NCI-H748 treated with DMSO at 0.1 percent for 48 hours (cell line): ENCODE measurements at places on chromosomes 3 and 15.

GRCh38 chr15:60391722-60392315 lies 6.0 kb downstream of the ANXA2 start:
- DNase-seq = no peak

DNA sequence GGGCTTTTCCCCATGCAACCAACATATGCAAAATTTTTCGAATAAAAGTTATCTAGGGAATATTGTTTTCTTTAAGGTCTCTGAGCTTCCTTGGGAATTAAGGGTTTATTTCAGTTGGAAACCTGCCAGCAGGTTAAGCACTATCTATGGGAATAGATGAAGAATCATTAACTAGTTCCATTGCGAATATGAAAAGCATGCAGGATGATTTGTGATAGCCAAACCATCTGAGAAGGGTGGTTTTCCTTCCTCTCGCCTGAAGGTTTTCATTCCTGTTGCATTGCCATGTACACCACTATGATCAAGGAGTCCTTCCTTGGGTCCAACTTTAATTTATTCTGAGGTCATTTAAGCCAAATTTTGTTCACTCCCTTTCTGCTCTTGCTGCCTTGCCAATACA lies 184.9 kb downstream of the NR2F2 start:
- DNase-seq = no peak

DNA sequence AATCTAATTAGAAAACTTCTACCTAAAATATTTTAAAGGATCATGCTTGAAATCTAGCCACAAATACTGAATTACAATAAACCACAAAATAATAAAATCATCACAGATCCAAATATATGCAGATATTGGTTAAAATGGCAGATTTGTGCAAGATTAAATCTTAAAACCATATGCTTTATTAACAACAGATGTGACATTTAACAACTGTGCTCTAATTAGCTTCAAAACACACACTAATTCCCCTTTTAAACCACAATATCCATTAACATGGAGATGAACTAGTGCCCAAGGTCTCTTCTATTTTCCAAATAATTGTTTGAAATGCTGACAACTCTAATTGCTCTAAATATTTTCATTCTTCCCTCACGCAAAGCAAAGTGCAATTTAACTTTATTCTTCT lies 1530.3 kb downstream of the SI start:
- no peak for DNase-seq

GRCh38 chr15:82850731-82851130 lies 41.3 kb downstream of the WHAMM start:
- DNase-seq = no peak

DNA sequence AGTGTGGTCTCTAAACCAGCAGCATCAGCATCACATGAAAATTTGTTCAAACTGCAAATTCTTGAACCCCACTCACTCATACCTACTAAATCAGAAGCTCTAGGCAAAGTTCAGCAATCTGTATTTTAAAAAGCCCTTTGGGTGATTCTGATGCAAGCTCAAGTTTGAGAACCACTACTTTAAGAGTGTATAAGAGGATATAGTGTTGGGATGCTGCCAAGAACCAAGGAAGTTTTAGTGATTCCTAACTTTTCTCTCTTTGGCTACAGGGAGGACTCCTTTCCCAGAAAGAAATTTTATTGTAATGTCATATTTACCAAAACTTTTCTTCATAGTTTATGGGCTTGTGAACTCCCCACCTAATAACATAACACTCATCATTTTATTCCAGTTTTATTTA lies 422.2 kb downstream of the TBC1D5 start:
- DNase-seq = no peak

- no peak for DNase-seq
These were observed 67.7 kb downstream of the RARB start for GRCh38 chr3:25495726-25496253.

- no peak for DNase-seq
These were observed 342.1 kb downstream of the SLC9A9 start for GRCh38 chr3:143506190-143506589.

- DNase-seq = no peak
These were observed 11.0 kb downstream of the LYSMD2 start for GRCh38 chr15:51726302-51727073.

GRCh38 chr3:134311265-134311664 lies 60.6 kb upstream of the RYK start:
- DNase-seq = no peak

GRCh38 chr3:128033102-128033501 lies 19.1 kb upstream of the SEC61A1 start:
- no peak for DNase-seq

GRCh38 chr15:80760960-80761359 lies 18.2 kb upstream of the CEMIP start:
- DNase-seq = no peak

GRCh38 chr3:62601238-62602070 lies 228.1 kb upstream of the FEZF2 start:
- no peak for DNase-seq

DNA sequence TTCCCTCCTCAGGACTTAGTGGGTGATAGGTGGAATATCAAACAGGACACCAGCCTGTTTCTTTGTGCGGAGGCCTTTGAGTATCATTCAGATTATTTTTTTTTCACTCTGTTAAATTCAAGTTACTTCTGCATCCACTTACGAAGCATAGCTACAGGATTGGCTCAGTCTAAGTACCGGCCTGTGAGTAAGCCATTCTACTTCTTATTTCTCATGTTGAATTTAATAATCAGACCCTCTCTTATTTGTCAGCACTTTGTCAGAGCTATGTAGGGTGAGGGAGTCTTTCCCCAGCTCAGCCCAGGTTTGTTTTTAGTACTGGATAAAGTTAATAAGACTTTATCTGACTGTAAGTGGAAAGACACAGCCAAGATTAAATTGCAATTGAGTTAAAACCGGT lies 54.7 kb downstream of the ITPR1 start:
- no peak for DNase-seq

GRCh38 chr3:126358038-126358815 lies 1.0 kb upstream of the KLF15 start:
- no peak for DNase-seq

DNA sequence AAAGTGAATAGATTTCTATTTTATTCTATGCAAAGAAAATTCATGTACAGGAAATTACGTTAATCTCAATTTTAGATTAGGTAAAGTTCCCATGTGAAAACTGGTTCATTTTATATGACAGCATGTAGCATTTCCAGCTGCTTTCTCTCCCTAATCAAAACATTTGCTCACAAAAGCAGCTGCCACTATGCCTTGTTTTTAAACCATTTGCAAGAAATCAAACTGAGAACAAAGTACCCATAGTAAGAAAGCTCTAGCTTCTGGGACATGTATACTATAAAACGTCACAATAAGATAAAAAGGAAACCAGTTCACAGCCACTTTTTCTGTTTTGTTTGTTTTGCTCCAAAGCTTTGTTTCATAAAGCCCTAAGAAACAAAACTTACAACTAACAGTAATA lies 5.0 kb upstream of the CRYBG3 start:
- no peak for DNase-seq

DNA sequence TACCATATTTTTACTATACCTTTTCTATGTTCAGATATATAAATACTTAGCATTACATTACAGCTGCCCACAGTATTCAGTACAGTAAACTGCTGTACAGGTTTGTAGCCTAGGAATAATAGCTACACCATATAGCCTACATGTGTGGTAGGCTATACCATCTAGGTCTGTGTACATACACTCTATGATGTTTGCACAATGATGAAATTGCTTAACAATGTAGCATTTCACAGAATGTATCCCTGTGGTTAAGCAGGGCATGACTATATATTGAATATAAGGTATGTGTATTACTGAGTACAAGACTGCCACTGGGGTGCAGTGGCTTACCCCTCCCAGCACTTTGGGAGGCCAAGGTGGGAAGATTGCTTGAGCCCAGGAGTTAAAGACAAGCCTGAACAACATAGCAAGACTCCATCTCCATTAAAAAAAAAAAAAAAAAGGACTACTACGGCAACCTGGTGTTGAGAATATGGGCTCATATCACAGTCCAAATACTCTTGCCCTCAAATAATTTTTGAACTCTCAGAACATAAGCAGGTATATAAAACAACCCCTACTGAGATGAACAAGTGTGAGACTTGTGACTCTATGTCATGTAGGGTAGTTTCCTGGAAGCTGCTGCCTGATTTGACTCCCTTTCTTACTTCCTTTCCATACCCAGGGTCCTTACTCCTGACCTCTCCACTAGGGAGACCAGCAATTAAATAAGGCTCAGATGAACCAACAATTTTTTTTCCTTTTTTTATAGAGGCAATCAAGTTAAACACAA lies 4.8 kb downstream of the PPP1R14D start:
- peak; percentile 2 for DNase-seq

GRCh38 chr3:151580591-151580990 lies 119.7 kb upstream of the IGSF10 start:
- DNase-seq = no peak

DNA sequence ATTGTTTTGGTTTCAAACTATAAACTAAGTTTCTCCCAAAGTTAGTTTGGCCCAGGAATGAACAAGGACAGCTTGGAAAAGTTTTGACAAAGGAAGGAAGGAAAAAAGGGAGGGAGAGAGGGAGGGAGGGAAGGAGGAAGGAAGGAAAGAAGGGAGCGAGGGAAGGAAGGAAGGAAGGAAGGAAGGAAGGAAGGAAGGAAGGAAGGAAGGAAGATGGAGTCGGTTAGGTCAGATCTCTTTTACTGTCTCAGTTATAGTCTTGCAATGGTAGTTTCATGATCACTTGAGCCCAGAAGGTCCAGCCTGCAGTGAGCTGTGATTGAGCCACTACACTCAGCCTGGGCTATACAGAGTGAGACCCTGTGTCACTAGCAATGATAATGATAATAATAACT lies 12.3 kb upstream of the UBXN7 start:
- DNase-seq = no peak

DNA sequence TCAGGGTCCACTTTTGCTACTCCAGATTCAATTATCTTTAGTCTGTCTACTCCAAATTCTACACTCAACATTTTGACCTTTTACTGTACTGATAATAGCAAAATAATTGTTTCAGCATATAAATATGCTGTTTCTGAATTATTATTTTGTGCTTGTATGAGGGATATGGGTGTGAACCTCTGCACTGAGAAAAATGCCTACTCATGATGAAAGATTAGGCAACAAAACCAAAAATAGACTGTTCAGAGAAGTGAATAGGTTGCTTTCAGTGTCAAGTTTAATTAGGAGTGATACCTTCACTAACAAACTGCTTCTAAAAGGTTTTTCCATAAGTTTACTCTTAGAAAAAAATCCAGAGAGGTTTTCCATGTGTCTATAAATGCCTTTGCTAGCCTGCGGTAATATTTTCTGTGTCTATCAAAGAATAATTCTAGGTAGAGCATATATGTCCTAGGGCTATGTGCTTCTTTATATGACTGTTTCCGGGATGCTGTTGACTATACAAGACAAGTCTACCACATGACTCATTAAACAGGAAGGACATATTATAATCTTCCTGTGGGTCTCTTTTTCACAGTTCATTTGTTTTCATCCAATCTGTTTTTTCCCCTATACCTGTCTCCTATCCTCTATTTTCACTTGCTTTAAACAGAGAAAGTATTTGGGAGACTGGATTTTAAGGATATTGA lies 218.5 kb upstream of the TTC14 start:
- no peak for DNase-seq

DNA sequence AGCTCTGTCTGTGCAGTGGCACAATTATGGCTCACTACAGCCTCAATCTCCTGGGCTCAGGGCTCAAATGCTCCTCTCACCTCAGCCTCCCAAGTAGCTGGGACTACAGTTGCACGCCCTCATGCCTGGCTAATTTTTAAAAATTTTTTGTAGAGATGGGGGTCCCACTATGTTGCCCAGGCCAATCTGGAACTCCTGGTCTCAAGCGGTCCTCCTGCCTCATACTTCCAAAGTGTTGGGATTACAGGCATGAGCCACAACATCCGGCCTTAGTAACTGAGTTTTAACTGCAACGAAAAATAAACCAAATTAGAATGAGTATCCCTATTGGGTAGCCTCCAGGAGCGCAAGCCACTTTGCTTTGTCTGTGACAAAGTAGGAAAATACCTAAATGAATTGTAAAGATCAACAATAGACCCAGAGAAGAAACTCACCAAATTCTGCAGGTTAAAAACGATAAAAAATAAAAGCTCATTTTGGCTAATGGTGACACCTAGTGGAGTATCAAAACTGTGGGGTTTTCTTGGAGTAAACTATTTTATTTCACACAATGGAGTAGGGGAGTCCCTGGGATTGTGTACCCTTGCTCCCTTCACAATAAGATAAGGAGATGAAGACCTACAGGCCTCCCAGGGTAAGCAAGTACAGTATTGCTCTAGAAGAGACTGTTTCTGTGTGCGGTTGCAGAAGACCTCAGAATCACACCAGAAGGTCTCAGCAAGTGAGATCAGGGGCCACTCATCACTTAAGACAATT lies 21.0 kb upstream of the CA12 start:
- DNase-seq = no peak

DNA sequence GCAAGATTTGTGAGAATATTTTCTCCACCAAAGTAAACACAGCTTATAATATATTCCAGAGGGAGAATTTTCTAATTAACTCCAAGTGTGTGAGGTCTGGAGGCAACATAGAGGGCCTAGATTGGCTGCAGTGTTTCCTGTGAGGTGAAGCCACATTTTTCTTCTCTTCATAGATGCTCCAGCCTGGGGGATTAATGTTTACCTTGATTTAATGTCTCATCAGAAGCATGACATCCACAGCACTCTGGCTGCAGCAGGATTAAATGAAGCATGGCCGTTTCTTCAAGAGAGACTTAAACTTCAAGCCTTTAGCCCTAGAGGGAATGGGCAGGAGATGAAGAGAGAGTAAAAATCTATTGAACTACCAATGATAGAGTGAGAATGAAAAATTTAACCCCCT lies 137.9 kb upstream of the ZBTB20 start:
- DNase-seq = no peak

GRCh38 chr15:67758619-67759300 lies 66.5 kb upstream of the SKOR1 start:
- no peak for DNase-seq

DNA sequence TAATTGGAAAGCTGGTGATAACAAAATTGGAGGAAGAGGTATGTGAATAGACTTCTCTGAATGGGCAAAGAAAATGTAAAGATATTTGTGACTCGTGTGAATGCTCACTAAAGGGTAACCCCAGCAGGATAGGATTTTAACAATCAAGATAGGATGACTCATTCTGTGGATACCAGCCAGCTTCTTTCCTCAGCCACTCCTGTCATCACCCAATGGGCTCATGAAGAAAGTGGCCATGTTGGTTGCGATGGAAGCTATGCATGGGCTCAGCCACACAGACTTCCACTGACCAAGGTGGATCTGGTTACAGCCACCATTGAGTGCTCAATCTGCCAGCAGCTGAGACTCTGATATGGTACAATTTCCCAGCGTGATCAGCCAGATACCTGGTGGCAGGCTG lies 40.9 kb downstream of the STRIT1 start:
- no peak for DNase-seq

- DNase-seq = no peak
These were observed 170.7 kb downstream of the WDR72 start for GRCh38 chr15:53588773-53589172.

DNA sequence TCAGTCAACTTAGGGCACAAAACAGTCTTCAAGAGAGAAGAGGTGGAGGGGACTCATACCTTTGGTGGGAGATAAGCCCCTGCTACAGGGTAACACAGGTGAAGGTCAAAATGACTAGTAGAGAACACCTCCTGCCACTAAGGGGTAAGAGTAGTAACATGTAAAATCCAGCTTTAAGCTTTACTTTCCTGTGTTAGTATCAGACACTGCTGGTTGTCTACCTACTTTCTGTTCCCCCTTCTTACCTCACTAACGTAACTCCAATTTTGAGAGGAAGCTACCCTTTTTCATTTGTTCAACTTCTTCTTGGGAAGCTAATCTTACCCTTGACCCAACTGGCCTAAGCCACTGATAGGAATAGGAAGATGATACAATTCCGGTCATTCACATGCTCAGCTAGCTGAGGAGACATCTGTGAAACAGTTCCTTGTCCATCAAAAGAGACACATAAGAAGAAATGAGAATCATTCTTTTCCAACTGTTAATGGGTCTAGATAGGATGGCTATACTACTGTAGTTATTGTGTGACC lies 826.8 kb upstream of the CFAP20DC start:
- DNase-seq = no peak
